ENCODE measurements at places on chromosomes 4 and X.

DNA sequence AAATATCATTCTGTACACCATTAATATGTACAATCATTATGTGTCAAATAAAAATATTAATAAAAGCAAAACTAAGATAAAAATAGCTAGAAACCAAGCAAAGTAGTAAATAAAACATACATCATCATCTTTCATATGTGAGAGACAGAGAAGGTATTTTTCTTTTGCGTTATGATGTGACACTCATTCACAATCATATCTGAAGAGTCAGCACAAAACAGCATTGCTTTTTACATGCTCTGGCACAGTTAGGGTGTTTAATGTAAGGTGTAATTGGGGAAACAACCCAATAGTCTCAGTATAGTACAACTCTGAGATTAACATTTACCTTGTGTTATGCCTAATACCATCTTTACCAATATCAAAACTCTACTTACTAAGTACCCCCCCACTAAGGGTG lies 376.6 kb downstream of the TMA16 start:
- DNase-seq, result no peak

- no peak for DNase-seq
Measured at GRCh38 chr4:82780170-82780751, 18.3 kb downstream of the SCD5 start.

DNA sequence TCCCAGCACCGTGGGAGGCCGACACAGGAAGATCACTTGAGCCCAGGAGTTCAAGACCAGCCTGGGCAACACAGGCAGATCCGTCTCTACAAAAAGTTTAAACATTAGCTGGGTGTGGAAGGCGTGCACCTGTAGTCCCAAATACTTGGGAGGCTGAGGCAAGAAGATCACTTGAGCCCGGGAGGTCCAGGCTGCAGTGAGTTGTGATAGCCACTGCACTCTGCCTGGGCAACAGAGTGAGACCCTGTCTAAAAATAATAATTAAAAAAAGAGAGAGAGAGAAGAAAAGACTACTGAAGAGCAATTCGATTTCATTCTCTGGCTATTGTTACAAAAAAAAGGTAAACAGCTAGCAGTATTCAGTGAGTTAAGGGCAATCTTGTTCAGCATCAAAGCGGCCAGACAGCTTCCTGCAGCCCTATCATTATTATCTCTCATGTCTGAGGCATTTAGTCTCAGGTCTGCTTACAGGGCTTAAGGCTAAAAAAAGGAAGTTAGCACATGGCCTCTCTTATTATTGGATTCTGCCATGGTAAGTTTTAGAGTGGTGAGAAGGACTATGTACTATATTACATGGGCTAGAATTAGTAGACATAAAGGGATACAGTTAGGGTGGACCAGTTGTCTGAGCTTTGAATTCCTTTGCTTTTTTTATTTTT lies 37.9 kb downstream of the ARHGEF6 start:
- no peak for DNase-seq

DNA sequence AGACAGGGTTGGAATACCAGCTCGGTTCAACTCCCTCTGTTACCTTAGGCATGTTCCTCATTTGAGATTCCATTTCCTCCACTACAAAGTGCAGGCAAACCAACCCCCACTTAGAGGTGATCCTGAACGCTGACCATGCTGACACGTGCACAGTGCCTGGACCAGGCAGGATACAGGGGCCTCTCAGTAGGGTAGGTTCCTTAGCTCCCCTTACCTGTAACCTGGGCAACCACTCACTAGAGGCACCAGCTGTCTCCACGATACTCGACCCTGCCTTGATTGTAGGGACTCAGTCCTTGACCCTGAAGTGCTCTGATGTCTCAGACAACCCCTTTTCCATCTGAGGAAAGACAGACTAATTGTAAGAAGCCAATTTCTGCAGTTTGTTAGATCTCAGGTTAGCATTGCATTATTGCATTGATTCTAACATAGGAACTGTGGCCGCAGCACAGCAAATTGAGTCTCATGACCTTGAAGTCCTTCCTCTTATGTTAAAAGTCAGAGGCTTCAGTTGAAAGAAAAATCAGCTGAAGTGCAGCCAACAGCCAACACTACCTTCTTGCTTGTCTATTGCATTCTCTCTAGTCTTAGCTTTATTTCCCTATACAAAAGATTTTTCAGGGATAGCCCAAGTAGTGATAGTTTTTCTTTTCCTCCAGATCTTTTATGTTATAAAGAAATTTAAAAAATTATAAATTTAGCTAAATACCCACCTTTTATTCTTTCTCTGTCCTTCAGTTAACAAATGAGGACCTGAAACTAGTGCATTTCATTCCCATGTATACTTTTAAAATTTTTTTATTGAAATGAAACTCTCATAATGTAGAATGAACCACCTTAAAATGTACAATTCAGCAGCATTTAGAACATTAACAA lies 11.2 kb upstream of the C1QTNF7 start:
- no peak for DNase-seq

DNA sequence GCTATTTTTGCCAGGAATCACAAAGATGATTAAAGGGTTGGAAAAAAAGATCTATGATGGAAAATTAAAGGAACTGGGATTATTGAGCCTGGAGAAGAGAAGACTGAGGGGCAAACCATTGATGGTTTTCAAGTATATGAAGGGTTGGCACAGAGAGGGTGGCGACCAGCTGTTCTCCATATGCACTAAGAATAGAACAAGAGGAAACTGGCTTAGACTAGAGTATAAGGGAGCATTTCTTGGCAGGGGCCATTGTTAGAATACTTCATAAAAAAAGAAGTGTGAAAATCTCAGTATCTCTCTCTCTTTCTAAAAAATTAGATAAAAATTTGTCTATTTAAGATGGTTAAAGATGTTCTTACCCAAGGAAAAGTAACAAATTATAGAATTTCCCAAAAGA lies 75.1 kb downstream of the NPNT start:
- DNase-seq, result no peak

DNA sequence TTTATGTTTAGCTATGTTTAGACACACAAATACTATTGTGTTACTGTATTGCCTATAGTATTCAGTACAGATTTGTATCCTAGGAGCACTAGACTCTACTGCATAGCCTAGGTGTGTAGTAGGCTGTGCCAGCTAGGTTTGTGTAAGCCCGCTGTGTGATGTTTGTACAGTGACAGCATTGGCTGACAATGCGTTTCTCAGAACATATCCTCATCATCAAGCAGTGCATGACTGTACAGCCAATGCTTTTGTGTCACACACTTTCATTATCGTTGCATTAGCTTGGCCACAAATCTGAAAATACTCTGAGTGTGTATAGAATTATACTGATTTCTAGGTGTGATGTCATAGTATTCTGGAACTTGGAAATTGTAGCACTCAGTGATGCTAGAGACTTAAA lies 63.4 kb downstream of the CLDN34 start:
- DNase-seq, result no peak

GRCh38 chr4:4521136-4521535 lies 20.7 kb downstream of the STX18 start:
- no peak for DNase-seq

DNA sequence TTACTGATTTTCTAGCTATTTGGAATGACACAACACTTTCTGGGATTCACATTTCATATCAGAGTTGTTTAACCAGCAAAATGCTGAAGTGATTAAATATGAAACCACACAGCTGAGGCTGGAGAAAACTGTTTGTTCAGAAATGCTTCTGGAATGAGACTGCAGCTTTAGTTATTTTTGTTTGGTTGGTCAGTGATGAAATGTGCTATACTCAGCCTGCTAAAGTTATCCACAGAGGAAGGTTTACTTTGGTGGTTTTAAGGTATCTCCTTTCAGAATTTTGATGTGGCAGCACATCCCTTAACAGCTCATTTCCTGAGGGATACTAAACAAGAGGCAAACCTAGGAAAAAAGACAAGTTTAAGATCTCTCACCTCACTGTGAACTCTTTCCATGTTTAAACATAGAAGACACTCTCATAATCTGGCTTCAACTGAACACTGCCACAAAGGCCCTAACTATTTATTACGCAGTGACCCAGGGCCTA lies 106.6 kb upstream of the PDE5A start:
- peak; percentile 85 for DNase-seq

- no peak for DNase-seq
Measured at GRCh38 chrX:29862126-29862677, 353.2 kb upstream of the MAGEB2 start.

DNA sequence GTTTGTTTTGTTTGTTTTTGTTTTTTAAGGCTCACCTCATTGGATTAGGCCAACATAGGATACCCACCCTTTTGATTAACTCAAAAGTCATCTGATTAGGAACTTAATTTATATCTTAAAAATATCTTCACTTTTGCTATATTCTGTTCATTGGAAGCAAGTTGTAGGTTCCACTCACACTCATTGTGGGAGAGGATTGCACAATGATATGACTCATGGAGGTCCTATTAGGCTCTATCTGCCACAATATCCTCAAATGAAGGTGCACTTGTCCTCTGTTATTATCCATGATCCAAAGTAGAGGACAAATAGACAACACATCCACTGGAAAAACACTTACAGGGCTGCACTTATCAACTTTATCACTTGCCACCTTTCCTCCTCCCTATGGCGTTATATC lies 60.5 kb upstream of the ADAMTS3 start:
- DNase-seq, result no peak

DNA sequence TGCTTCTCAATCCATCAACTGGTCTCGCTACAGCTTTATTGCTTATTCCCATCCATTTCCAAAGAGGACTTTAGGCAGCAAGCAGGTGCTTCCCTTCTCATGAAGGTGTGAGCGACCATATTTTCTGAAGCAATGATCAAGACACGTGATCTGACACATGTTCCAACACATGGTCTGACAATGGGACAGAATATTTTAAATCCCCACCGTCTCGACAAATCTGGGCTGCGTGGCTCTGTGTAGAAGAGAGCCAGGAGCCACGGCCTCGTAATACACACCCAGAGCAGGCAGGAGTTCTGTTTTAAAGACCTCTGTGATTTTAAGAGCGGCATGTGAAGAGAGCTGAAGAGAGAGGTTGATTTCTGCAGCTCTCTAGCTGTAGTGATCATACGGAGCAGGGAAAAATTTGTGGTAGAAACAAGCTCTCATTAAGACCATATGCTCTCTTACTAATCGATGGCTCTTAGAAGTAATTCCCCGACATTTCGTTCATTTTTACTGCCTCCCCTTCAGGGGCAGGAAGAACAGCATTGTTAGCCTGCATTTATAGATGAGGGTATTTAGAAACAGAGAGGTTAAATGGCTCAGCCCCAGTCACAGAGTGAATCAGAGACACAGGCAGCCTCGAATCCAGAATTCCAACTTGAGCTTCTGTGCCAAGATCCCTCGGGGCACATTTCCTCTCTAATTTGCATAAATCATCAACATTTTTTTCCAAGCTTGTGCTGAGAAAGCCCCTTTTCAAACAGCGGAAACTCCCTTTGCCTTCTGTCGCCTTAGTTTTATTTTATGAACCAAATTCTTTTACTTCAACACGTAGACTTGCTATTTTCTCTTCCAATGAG lies 91.0 kb upstream of the BCOR start:
- peak; percentile 18 for DNase-seq

- DNase-seq, result no peak
Measured at GRCh38 chr4:169048868-169049414, 38.9 kb upstream of the CBR4 start.

GRCh38 chr4:145779319-145779801 lies 99.4 kb downstream of the C4orf51 start:
- DNase-seq, result no peak

- DNase-seq, result peak; percentile 21
Measured at GRCh38 chrX:8341814-8342590, 122.6 kb upstream of the VCX3B start.

DNA sequence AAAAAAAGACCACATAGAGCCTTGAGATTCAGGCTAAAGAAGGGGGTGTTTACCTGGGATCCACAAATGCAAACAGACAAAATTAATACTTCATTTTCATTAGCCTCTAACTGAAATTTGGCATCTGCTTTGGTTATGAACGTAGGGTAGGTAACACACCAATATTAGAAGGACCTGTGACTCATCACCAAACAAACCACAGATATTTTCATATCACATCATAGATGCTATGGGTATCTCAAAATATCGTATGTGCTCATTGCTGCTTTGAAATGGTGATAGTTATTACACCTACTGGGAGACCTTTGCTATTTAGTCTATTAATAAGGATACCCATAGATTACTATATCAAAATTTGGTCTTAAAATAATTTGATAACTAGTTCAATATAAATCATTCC lies 180.6 kb upstream of the MAP3K15 start:
- no peak for DNase-seq

DNA sequence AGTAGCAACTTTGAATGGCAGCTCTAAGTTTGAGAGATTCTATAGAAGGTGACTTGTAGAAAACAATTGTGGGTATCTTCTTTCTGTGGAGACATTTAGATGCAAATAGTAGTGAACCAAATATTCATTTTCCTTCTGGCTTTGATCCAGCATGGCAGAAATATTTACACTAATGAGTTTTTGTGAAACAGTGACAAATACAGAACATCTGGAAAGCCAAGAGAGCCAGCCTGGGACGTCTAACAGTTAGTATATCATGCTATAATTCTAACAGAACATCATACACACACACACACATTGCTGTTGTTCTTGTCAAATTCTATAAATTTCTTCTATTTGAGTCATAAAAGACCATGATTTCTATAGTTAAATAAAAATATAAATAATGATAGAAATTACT lies 1777.9 kb downstream of the ARAP2 start:
- DNase-seq, result no peak

DNA sequence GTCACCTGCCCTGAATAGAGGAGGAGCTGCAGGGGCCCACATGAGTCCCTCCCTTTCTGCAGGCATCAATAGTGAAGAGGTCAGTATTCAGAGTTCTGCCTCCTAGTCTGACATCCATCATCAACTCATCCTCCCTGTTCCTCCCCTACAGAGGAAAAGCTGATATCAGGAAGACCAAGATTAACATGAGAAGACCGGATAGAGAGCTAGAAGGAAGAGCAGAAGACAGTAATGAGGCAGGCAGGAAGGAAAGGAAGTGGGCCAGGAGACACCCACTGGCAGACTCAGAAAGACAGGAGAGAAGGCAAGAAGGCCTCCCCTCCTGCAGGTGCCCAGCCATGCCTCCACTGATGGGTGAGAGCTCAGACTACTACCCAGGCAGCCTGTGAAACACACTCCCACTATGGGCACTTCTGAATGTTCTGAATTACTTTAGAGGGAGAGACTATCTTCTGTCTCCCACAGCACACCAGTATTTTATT lies 74.6 kb downstream of the CC2D2A start:
- DNase-seq, result no peak

- DNase-seq, result peak; percentile 69
Measured at GRCh38 chrX:108312957-108313356, 125.3 kb downstream of the COL4A6 start.

GRCh38 chr4:55255179-55255578 lies 90.9 kb upstream of the SRD5A3 start:
- no peak for DNase-seq

All from A172 (cell line).